CD4-positive, alpha-beta T cell treated with Interleukin-1 beta for 1 hour (primary cell): ENCODE measurements at places on chromosomes 2 and 18.

DNA sequence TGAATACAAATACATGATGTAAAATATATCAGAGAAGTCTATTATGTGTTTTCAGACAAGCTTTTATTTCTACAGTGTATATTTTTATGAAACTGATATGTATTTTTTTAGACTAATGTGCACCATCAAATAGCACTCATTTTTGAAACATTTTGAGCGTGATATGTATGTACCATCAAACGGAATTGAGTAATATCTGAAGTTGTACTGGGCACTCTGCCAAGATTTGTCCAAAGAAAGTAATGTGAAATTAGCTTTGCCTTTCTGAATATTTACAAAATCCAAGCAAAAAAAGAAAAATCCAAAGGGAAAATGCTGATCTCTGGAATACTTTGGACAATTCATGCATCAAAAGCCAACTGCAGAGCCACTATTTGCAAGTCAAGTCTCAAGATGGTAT lies 972.0 kb downstream of the DPP10 start:
- no peak for DNase-seq

DNA sequence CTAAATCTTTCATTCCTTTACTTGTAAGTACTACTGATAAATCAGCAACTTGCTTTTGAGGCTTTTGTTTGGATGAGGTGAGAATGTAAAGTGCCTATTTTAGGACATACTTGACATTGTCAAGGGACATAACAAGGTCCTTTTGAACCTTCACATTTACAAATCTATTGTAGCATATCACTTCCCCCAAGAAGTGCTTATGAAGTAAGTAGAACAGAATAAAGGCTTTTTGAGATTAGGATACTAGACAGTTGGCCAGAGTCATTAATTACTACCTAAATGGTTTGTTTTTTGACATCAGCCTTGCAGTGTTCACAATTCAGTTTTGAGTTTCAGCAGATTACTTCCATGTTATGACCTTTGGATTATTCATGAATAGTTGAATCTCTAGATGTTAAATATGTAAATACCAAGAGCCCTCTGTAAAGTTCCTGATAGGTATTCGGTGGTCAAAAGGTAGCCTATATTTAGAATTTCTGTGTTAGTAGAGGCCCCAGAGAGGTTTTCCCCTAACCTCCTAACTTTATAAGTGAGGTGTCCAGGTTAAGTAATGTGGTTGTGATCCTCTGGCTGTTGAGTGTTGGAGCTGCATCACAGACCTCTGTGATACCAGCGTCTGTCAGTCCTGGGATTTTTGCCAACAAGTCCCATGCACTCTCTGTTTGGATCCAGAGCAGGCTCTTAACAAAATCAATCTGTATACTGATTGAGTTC lies 67.2 kb downstream of the LCLAT1 start:
- DNase-seq = no peak

GRCh38 chr2:26640331-26640745 lies 828 bp downstream of the CIB4 start:
- no peak for DNase-seq

DNA sequence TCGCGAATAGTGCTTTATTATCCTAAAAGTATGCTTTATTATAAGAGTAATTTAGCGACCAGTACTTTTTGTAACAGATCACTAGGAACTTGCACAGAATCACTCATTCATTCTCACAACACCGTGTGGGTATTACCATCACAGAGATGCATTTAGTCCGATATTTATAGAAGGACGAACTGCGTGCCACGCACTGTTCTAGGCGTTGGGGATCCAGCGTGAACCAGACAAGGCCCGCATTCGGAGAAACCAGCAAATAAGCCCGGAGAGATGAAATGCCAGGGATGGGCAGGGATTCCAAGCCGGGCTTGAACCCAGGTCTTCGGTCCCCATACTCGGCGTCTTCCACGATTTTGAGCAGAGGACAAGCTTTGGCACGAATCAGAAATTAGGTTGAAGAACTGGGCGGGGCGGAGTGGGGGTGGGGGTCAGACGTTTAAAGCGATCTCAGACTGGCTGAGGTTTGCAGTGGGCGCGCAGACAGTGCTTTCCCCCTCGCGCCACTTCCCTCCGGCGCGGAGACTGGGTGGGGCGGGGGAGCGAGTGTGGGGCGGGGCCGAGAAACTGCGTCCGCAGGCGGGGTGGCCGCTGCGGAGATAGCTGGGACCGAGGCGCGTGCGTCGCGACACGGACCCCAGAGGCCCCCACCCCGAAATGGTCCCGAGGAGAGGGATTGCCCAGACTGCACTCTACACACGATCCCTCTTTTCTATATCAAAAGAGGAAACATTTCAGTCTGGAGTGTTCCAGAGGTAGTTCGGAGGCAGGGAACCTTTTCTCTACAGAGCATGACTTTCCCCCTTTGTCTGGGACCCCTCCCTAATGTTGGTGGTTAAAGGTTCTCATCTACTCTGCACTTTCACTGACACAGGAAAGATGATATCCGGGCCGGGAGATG lies 1.1 kb upstream of the CXCR4 start:
- DNase-seq = peak; percentile 94

DNA sequence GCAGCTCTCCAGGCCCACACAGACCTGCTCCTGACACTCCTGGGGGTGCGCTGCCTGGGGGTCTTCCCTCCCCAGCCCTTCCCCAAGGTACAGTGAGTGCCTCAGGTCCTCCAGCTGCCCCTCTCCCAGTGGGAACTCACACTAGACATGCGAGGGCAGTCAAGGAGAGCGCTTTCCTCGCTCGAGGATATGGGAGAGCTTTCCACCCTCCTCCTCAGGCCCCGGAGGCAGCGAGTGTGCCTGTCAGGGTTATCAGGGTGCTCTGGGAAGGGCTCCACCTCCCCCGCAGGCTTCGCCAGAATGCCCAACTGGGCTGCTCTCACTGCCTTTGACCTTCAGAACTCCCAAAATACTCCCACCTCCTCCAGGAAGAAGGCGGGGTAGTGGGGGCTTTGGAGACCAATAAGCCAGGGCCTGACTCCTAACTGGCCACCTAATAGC lies 85.7 kb upstream of the LAPTM4A start:
- no peak for DNase-seq

- no peak for DNase-seq
Observed at GRCh38 chr2:118667348-118667747, 180.1 kb downstream of the EN1 start.

DNA sequence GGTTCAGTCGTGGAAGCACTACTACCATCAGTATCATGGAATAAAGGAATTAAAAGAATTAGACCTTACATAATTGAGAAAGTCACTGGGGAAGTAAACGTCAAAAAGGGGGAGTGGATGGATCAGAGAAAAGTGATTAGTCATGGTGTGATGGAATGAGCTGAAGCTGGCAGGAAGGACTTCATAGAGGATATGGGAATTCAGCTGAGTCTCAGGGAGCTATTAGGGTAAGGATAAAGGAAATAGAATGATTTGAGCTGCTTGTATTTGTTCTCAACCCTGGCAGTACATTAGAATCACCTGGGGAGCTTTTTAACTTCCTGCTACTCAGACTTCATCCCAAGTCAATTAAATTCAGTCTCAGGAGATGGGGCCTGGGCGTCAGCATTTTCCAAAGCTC lies 53.4 kb upstream of the SETBP1 start:
- no peak for DNase-seq

GRCh38 chr2:28687171-28687570 lies 64.5 kb upstream of the PPP1CB start:
- DNase-seq = no peak

GRCh38 chr18:6370886-6371635 lies 43.6 kb downstream of the L3MBTL4 start:
- DNase-seq = no peak

DNA sequence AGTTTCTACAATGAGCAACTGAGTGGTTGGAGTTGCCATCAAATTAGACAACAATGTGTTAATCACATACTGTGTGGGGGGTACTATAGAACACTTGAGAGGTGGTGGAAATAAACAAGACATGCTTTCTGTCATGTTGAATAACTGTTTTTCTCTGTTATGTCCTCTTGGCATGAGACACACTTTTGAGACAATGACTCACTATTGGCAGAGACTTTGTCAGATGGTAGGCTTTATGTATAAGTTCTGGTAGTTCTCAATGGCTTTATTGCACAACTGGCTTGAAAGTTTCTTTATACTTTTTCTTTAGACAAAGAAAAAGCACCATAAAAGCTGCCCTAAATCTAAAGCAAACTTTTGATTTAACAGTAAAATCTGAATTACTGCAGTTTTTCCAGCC lies 578.7 kb downstream of the ADCYAP1 start:
- DNase-seq = no peak

- DNase-seq = no peak
Observed at GRCh38 chr2:19649785-19650380, 251.9 kb downstream of the TTC32 start.

DNA sequence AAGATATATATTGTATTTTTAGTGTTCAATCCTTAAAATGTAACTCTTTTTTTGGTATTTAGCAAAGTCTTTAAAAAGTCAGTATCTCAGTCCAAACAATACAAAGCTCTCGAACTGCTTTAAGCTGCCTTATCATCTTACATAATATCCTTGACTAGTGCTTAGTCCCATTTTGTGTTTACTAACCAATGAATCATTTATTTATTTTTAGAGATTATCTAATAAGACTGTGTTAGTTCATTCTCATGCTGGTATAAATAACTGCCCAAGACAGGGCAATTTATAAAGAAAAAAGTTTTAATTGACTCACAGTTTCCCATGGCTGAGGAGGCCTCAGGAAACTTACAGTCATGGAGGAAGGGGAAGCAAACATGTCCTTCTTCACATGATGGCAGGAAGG lies 248.3 kb upstream of the KYNU start:
- no peak for DNase-seq

DNA sequence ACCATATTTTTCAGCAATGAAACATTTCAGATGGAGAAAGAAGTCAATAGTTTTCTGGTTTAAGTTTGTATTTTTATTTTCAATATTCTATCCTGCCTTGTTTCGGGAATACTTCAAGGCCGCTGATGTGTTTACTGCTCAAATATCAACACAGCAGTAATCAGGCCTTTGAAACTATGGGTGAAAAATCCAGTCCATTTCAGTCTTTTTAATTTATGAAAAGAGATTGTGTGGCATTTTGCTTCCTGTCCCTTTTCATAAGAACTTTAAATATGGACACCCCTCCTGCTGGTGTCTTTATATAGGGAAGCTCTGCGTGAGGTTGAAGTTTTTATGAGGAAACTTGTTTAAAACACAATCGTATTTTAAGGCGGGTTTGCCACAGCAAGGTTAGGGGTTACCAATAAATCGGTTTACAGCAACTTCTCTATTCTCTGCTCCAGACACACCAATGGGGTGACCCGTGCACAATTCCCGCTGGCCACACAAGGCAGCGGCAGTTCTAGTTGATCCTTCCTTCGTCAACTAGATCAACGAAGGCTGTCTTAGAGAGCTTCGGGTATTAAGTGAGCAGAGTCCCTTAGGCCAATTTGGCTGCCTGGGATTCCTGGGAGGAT lies 1.2 kb upstream of the TANC1 start:
- no peak for DNase-seq

DNA sequence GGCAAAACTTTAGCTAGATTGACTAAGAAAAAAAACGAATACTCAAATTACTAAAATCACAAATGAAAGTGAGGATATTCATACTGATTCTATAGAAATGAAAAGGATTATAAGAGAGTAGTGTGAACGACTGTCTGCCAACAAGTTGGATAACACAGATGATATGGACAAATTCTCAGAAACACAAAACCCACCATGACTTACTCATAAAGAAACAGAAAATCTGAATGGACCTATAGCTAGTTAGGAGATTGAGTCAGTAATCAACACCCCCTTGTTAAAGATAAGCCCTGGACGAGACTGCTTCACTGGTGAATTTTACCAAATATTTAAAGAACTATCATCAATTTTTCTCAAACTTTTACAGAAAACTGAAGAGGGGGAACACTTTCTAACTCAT lies 108.8 kb upstream of the TMEM200C start:
- DNase-seq = no peak

DNA sequence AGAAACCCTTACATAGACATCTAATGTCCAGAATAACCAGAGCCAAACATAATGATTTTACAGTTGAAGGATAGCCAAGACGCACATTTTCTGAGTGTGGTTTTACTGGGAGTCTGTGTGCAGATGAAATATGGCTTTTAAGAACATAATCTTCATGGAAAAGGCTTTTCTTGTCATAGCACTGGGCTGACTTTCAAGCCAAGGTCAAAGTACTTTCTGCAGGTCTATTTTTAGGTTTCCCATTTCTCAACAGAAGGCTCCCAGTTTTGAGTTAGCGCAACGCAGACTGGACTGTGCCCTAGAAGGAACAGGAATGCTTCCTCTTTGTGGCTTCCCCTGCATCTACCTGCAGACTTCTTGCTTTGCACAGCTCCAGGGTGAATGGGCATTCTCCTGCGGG lies 92.3 kb upstream of the UPP2 start:
- no peak for DNase-seq

DNA sequence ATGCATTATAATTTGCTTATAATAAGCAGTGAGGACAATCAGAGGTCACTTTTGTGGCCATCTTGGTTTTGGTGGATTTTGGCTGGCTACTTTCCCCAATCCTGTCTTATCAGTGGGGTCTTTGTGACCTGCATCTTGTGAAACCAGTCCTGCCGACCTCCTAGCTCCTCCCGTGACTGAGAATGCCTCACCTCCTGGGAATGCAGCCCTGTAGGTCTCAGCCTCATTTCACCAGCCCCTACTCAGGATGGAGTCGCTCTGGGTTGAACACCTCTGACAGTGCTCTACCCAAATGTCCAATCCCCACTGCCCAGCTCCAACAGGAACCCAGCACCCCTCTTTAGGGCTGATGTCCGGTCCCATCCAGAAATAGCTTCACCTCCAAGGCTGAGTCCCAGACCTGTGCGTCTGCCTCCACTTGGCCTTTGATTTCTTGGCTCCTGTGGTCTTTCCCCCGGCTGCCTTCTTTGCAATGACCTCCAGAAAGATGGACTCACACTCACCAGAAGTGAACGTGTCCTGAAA lies 31.3 kb upstream of the PXDN start:
- DNase-seq = no peak

DNA sequence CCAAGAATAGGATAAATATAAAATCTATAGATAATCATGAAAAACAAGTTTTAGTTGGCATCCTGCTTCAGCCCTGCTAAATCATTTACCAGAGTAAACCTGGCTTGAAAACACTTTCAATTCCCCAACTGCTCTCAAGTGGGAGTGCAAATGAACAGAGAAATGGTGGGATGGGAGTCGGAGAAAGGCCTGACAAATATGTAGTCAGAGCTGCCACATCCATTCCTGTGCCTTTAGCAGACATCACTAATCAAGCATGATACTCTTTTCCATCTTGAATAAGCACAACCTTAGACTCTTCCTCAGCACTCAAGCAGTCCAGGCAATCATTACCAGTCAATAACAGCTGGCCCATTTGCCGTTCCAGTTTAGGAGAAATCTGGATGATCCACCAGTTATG lies 101.3 kb downstream of the ANKRD44 start:
- DNase-seq = no peak

- no peak for DNase-seq
Observed at GRCh38 chr2:236175548-236176150, 7.5 kb upstream of the GBX2 start.

- no peak for DNase-seq
Observed at GRCh38 chr2:233442028-233442310, 87.7 kb downstream of the DGKD start.

GRCh38 chr18:37505321-37505720 lies 60.3 kb downstream of the CELF4 start:
- no peak for DNase-seq
